Activated naive CD8-positive, alpha-beta T cell treated with anti-CD3 and anti-CD28 coated beads, Interleukin-2, amount 50 U/mL, for 24 hours (primary cell): ENCODE measurements at places on chromosomes 12 and 14.

DNA sequence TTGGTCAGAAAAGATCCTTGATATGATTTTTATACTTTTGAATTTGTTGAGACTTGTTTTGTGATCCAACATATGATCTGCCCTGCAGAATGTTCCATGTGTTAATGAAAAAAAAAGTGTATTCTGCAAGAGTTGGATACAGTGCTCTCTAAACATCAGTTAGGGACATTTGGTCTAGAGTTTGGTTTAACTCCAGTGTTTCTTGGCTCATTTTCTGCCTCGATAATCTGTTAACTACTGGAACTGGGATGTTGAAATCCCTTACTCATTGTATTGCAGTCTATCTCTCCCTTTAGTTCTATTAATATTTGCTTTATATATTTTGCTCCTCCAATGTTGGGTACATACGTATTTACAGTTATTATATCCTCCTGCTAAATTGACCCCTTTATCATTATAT is 18.3 kb upstream of the TXNRD1 start:
- DNase-seq = no peak

- no peak for DNase-seq
These were observed 46.6 kb downstream of the AKAP6 start for GRCh38 chr14:32375663-32376062.

- no peak for DNase-seq
These were observed 234.8 kb downstream of the DUSP6 start for GRCh38 chr12:89117448-89118034.

- DNase-seq = no peak
These were observed 22.4 kb upstream of the MARK3 start for GRCh38 chr14:103362780-103363179.

DNA sequence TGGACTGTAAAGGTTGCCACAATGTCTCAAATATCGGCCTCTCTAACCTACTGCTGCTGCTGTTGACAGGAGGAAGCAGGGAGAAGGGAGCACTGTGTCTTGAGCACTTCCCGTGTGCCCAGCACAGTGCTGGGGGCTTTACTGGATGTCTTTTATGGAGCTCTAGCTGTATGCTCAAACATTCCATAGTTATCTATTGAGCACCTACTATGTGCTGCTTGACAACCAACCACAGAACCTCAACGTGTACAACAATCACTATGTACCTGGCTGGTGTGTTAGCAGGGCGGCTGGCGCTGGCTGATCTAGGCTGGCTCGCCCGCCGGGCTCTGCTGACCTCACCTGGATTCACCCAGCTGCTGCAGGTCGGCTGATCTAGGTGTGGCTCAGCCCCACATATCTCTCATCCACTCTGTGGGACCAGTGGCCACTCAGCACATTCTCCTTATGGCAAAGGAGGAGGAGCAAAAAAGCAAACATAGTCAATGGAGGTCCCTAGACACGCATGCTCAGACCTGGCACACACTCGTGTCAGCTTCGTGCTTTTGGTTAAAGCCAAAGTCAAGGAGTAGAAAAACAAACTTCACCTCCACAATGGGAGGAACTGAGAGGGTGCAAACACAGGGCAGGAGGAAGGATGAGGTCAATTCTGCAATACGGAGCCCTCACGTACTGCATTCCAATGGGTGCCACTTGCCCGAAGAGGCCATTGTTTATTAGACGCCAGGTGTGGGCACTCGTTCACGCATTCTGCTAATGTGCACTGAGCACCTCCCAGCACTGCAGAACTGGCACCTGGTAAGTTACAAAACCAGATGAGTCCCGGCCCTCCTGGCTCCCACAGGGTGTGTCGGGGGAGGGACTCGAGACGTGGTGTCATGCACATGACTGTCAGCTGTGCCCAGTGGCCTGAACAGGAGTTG is 147.2 kb downstream of the SCARB1 start:
- DNase-seq = no peak

GRCh38 chr12:1929985-1930802 is 11.7 kb upstream of the CACNA2D4 start:
- no peak for DNase-seq

DNA sequence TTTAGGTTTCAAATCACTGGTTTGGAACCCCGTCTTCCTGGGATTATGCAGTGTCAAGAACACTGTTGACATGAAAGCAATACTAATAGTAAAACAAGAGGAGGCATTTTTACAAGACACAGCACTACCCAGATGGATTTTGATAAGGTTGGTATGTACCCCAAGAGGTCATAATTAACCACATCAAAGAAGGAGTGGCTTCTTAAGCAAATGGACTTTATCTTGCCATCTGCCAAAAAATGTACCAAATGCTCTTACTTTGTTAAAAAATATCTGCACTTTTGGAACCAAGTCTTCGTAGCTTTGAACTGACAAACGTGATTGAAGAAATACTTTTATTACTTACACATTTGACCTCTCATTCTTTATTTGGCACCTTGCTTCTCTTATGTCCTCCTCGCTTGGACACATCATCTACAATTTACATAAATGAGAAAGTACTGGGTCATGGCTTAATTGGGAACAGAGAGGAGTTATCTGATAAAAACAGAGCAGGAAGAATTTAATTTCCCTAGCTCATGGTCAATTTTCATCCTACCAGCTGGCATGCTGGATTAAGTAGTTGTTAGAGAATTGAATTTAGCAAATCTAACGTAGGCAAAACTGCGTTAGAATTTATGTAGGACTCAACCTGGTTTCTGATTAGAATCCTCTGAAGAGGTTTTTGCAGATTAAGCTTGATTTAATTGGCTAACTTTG is 54.5 kb upstream of the PRICKLE1 start:
- DNase-seq = no peak

- no peak for DNase-seq
These were observed 31.5 kb upstream of the ANO6 start for GRCh38 chr12:45184147-45184963.

DNA sequence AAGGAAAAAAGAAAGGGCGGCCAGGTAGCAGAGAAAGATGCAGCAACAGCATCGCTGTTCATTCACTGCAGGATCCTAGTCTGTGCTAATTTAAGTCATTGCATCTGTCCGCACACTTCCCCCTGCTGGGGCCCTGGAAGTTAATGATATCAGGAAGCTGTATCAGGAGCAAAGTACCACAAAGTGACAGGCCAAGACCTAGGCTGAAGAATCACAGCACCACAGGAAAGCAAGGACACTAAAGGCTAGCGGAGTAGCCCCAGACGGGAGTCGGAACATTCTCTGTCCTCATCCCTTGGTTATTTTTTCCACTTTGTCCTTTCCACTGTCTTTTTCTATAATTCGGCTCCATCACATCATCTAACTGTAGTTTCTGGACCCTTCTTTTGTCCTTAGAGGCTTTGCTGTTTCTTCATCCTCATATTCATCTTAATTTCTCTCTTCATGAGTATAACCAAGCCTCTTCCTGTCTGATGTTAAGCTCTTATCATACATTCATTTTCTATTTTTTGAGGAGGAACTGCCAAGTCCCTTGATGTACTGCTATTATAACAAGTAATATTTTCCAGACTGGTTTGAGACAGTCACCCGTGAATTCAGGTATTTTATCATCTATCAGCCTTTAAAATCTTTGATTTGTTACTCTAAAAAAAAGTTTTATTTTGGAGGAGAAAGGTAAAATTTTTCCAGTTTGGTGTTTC is 28.3 kb downstream of the DUSP16 start:
- no peak for DNase-seq

GRCh38 chr12:64890873-64891468 is 66.5 kb downstream of the TBC1D30 start:
- no peak for DNase-seq

DNA sequence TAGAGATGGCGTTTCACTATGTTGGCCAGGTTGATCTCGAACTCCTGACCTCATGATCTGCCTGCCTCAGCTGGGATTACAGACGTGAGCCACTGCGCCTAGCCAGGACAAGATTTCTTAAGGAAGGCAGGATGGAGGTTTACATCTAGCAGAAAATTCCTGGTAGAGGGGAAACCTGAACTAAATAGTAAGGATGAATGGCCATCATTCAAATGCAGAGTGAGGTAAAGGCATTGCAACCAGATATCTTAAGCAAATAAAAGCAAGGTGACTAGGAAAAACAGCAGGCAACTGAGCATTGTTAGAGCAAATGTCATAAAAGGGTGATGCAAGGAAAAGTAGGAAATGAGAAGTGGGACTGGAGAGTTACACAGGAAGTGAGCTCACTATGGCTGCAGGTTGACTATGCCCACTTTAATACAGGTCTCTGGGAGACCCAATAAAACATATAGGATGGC is 133.0 kb downstream of the SOX5 start:
- no peak for DNase-seq

GRCh38 chr12:25801734-25802133 is 156.7 kb upstream of the RASSF8 start:
- no peak for DNase-seq

GRCh38 chr12:11836282-11837151 is 187.0 kb downstream of the ETV6 start:
- DNase-seq = peak; percentile 70

DNA sequence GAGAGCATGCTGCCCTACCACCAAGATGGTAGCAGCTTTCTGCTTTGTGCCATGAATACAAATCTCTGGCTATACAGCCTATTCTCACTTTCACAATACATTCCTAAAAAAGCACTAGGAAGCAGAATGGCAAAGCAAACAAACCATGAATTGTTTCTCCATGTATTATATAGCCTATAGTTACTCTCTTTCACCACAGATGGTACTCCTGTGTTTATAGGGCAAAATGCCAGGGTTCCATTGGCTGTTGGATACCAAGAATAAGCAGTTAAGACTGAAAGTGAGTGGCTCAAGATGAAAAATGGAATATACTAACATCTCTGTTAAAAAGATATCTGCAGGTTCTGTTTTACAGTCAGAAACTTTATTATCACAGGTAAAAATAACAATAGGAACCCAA is 11.1 kb downstream of the ARF3 start:
- DNase-seq = no peak

GRCh38 chr12:111221062-111222026 is 147.6 kb downstream of the PHETA1 start:
- no peak for DNase-seq

DNA sequence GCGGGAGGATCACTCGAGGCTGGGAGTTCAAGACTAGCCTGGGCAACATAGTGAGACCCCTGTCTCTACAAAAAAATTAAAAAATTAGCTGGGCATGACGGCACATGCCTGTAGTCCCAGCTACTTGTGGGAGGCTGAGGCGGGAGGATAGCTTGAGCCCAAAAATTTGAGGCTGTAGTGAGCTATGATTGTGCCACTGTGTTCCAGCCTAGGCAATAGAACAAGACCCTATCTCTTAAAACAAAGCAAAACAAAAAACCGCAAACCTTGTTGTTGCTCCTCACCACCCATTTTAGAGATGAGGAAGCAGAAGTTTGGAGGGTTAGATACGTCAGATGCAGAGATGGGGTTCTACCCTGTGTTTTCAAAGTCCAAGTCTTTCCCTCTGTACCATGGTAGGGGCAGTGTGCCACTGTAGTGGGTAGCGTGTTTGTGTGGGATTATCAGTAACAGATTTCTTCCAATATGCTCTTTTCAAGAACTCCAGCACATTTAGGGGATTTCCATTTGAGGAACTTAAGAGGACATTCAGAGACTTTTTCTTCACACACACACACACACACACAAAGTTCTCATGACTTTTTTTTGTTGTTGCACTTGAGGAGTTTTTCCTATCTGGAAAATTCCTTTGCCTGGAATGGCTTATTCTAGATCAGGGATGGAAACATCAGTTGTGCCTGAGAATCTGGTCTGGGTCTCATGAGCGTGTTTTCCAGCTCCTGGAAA is 186.5 kb downstream of the CHST11 start:
- DNase-seq = no peak

DNA sequence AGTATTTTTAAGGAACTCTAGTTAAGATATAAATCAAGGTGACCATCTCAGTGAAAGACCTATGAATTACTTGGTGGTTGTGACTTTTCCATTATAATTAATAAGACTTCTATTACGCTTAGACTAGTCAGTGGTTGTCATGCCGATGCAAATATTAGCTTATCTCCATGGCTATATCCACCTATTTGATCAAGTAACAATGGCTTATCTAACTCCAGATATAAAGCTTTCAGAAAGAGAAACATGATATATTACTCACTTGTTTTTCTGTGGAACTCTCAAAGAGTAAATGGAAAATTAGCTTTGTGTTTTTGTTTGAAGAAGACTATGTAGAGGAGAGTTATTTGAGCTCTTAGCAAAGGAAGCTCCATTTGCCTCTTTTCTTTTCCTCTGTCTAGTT is 323.8 kb upstream of the DCN start:
- no peak for DNase-seq

GRCh38 chr12:6443361-6443983 is 1.3 kb upstream of the CD27 start:
- peak; percentile 68 for DNase-seq

DNA sequence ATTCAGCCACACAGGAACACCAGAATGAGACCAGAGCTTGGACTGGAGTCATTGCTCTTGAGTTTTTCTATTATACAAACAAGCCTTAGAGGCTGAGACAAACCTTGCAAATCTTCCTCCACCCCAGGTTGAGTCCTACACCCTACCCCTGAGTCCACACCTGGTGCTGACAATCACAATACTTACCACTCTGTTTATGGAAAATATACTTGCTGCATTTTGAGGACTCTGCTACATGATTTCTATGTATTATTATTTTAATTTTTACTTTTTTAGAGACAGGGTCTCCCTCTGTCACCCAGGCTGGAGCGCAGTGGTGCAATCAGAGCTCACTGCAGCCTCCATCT is 101.4 kb downstream of the EGLN3 start:
- no peak for DNase-seq

GRCh38 chr12:93380480-93381121 is 2.9 kb downstream of the NUDT4 start:
- no peak for DNase-seq

DNA sequence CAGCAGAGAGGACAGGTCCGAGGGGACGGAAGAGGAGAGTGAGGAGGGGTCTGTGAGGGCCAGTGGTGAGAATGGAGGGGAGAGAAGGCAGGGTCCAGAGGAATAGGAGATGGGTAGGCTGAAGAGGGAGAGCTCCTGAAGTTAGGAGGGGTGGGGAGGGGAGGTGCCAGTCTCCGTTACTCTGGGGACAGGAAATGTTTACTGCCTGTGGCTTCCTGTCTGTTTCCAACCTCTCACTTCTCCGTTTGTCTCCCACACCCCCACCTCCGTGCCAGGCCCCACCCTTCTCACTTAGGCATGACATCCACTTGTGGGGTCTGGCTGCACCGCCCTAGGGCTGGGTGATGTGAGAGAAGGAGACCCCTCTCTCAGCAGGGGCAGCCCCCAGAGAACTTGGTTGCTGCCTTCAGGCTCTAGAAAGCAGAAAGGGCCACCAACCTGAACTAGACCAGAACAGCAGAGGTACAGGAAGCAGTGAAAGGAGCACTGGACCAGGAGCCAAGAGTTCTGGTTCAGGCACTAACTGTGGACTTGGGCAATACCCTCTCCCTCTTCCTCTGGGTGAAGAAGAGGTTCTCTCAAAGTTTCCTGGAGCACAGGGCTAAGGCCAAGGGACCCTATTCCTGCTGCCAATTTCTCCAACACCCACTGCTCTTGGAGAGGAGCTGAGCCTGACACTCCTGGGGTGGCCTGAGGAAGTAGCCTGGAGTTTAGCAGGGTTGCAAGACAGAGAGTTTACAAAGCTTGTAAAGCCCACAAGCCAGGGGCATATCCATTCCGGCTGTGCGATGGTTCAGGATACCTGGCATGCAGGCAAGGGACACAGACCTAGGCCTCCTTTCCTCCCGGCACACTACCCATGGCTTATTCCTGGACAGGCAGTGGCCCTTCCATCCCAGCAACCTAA is 5.5 kb downstream of the ITGA5 start:
- DNase-seq = peak; percentile 73

- no peak for DNase-seq
These were observed 3.9 kb upstream of the MDM2 start for GRCh38 chr12:68803948-68804656.
